Trophoblast cell (in vitro differentiated cells and primary cell): ENCODE measurements at places on chromosomes 7 and 10.
A peak's percentile ranks its signal among the peaks of the same experiment; 100 is the strongest.

DNA sequence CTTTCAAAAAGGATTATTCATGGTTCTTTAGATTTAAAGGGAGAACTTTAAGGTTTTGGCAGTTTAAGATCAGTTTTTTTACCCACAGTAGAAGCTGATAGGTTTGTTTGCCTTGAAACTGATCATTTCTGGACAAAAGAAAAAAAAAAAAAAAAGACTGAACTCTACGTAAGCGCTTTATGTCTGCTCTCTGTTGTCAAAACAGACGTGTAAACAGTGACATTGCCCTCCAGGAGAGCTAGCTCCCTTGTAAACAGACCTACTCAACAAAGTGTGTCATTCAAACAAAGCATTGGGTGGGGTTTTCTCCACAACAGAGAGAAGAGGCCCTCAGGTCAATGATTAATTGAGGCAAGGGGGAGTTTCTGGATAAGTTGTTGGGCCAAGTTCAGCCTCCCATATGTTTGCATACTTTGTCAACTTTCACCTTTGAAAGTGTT lies 568.1 kb upstream of the LRRN3 start:
- H3K27ac ChIP-seq = no peak overlapping the region
- no peak overlapping the region for H3K4me3 ChIP-seq
- no peaks in the 10 kb centered on the region for H3K4me1 ChIP-seq
- no peaks in the 10 kb centered on the region for H3K27me3 ChIP-seq
- peak; percentile 92 for DNase-seq

GRCh38 chr7:130896898-130897514 lies 163.0 kb upstream of the KLF14 start:
- DNase-seq = peak; percentile 86
- H3K4me3 ChIP-seq = no peak overlapping the region
- no peaks in the 10 kb centered on the region for H3K36me3 ChIP-seq

- H3K27ac ChIP-seq = no peak overlapping the region
- no peak overlapping the region for H3K4me3 ChIP-seq
- no peaks in the 10 kb centered on the region for H3K27me3 ChIP-seq
- DNase-seq = peak; percentile 93
- H3K36me3 ChIP-seq = no peaks in the 10 kb centered on the region
Measured at GRCh38 chr10:30359373-30360206, 10.5 kb upstream of the MTPAP start.

DNA sequence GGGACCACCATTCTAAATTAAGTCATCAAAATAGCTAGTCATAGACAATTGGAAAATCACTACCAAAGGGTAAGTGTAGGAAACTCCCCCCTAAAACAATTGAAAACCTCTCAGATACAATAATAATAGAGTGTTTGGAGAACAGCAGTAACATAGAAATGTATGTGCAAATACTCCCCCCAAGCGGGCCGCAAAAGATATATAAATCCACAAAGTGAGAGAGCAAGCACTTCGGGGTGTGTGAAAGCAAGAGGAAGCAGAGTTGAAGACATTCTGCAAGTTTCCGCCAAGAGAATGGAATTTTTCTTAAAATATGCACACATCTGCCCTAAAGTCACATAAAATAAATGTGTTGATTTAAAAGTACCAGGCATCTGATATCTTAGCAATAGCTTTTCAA lies 33.3 kb downstream of the CHCHD3 start:
- H3K27me3 ChIP-seq = no peaks in the 10 kb centered on the region
- no peak overlapping the region for H3K27ac ChIP-seq
- no peaks in the 10 kb centered on the region for H3K36me3 ChIP-seq
- DNase-seq = no peak
- no peak overlapping the region for H3K4me3 ChIP-seq
- H3K4me1 ChIP-seq = no peaks in the 10 kb centered on the region

- no peak overlapping the region for H3K27ac ChIP-seq
- H3K36me3 ChIP-seq = peaks cover 20% of the 10 kb centered on the region
- DNase-seq = no peak
- no peaks in the 10 kb centered on the region for H3K27me3 ChIP-seq
- no peaks in the 10 kb centered on the region for H3K4me1 ChIP-seq
Measured at GRCh38 chr7:4080954-4081353, 601.1 kb upstream of the FOXK1 start.

- no peak for DNase-seq
- no peaks in the 10 kb centered on the region for H3K36me3 ChIP-seq
- H3K27ac ChIP-seq = no peak overlapping the region
- H3K4me1 ChIP-seq = no peaks in the 10 kb centered on the region
Measured at GRCh38 chr7:45662018-45662417, 87.8 kb downstream of the ADCY1 start.

- DNase-seq = no peak
- no peaks in the 10 kb centered on the region for H3K4me1 ChIP-seq
- no peak overlapping the region for H3K27ac ChIP-seq
- H3K36me3 ChIP-seq = no peaks in the 10 kb centered on the region
- no peak overlapping the region for H3K4me3 ChIP-seq
- no peaks in the 10 kb centered on the region for H3K27me3 ChIP-seq
Measured at GRCh38 chr10:86286236-86287109, 80.1 kb downstream of the GRID1 start.

DNA sequence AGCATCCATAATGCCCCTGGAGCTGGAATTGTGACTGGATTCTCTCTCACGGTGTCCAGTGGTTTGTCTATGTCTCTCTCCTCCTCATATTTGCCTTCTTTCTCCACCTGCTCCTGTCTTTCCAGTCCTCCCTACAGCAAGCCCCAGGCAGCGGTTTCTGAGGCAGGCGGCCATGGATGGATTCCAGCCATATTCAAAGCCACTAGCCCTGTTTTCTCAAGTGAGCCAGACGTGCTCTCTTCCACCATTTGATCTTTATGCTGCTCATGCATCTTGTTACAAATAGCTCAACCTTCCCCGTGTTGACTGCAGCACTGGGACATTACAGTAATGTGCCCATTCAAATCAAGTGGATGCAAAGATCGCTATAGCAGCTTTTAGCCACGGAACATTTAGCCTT lies 387.2 kb upstream of the PODXL start:
- H3K4me3 ChIP-seq = no peak overlapping the region
- H3K36me3 ChIP-seq = no peaks in the 10 kb centered on the region
- no peaks in the 10 kb centered on the region for H3K4me1 ChIP-seq
- H3K27ac ChIP-seq = no peak overlapping the region
- no peak for DNase-seq
- H3K27me3 ChIP-seq = no peaks in the 10 kb centered on the region

DNA sequence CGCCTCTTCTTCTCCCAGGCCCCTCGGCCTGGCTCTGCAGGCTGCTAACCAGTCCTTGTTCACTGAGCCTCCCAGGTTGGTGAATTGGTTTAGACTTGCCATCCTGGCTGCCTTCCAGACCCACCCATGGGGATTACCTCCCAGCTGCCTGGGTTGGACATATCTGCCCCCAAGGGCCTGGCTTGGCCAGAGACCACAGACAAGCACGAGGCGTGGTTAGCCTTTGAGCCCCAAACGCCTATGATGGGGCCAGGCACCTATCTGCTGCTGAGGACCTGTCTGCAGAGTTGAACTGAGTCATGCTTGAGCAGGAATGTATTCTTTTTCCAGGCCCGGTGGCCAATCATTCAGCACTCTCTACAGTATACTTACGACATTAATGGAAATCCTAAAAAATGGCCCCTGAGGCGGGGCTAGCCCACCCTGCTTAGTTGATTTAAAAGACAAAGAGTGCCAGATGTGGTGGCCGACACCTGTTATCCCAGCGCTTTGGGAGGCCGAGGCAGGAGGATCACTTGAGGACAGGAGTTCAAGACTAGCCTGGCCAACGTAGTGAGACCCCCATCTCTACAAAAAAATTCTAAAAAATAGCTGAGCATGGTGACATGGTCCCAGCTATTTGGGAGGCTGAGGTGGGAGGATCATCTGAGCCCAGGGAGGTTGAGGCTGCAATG lies 361.5 kb downstream of the FRMD4A start:
- H3K27ac ChIP-seq = no peak overlapping the region
- peaks cover 6% of the 10 kb centered on the region for H3K4me1 ChIP-seq
- H3K27me3 ChIP-seq = no peaks in the 10 kb centered on the region

GRCh38 chr10:7136016-7136415 lies 274.8 kb downstream of the SFMBT2 start:
- no peak overlapping the region for H3K4me3 ChIP-seq
- no peak for DNase-seq
- no peak overlapping the region for H3K27ac ChIP-seq

DNA sequence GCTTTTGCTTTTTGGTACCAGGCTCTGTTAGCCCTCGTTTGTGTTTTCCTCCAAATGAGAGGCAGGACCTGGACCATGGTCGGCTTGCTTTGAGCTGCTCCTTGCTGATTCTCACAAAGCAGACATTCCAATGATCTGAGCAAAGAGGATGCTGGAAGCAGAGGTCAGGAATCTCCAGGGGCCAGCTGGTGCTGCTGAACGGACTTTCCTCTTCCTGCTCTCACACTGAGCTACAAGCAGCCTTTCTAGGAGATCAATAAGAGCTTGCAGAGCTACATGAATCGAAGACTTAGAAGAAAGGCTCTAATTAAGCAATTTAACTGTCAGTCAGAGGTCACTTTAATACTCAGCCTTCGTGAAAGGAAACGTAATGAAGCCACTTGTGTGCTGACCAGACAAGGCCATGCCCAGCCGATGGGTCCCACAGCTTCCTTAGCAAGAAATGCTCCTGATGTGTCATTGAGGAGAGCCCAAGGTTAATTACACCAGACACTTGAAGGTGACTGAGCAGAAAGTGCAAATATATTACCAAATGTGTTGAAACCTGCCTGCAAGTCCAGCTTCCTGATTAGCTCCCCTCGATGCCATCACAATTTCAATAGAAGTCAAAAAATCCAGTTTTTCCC lies 151.3 kb upstream of the RSU1 start:
- no peak overlapping the region for H3K27ac ChIP-seq
- no peaks in the 10 kb centered on the region for H3K27me3 ChIP-seq
- no peak for DNase-seq
- no peaks in the 10 kb centered on the region for H3K4me1 ChIP-seq
- no peak overlapping the region for H3K4me3 ChIP-seq

DNA sequence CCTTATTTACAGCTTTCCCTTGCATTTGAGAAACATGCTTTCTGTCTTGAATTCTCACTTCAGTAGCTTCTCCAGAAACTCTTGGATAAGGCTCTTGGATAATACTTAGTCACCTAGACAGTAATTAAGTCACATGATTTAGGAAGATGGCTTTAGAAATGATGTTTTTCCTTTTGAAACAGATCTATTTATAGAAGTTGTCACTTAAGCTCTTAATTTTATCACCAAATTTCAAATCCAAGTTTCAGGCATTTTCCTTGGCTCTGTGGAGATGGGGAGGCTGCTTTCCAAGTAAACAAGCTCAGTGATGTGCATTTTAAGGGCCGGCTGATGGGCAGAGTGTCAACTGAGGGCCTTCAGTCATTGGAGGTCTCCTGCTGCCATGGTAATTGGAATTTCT lies 130.3 kb downstream of the SRI start:
- no peaks in the 10 kb centered on the region for H3K36me3 ChIP-seq
- no peaks in the 10 kb centered on the region for H3K4me1 ChIP-seq
- no peak for DNase-seq
- H3K27ac ChIP-seq = no peak overlapping the region
- no peaks in the 10 kb centered on the region for H3K27me3 ChIP-seq
- no peak overlapping the region for H3K4me3 ChIP-seq
